ENCODE measurements at places on chromosomes 3 and 15.

- no peak for DNase-seq
Observed at GRCh38 chr3:117537949-117538348, 828.4 kb downstream of the TUSC7 start.

DNA sequence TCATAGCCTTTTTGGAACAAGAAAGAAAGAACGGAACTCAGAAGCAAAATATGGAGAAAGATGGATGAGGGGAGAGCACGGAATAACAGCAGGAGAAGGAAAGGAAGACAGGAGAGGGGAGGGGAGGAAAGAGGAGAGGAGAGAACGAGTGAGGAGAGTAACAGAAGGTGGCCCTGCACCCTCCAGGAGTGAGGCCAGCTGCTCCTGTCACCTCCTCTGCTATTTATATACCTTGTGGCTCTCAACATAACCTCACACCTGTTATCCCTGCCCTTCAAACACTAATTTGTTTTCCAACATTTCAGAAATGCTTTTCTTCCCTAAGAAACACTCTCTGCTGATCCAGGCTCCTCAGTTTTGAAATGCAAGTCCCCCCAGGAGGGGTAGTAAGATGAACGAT, 53.4 kb upstream of the ATP2B2 start:
- DNase-seq = no peak

GRCh38 chr3:19540464-19540863, 392.2 kb downstream of the KCNH8 start:
- no peak for DNase-seq

DNA sequence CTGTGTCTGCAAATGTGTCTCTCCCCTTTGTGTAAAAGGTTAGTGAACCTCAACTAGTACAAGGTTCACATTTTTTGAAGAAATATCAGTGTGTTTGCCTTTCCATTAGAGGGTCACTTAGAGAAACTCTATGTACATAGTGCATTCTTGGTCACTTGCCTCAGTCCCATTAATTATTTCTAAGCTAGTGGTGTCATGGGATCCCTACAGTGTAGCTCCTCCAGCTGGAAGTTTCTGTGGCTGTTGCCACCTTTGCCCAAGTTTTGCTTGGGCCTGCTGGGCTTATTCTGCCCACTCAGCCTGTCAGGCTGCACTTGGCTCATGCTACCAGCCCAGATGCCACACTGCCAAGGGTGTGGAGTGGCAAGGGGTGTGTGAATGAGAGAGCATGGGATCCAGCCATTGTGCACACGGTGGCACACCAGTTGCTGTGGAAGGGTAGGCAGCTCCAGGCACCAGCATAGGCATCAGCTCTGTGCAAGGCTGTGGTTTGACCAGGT, 161.7 kb downstream of the ARPP21 start:
- DNase-seq = no peak

DNA sequence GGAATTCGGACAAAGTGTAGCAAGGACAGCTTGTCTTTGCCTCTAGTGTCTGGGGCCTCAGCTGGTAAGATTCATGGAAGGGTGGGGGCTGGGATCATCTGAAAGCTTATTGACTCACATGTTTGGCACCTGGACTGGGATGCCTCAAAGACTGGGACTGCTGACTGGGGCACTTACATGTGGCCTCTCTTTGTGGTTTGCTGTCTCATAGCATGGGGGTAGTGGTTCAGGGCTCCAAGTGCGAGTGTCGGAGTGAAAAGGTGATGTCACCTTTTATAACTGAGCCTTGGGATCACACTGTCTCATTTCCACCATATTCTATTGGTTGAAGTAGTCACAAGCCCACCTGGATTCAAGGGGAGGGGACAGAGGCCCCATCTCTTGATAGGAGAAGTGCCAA, 6.8 kb downstream of the MFSD1 start:
- DNase-seq = no peak

DNA sequence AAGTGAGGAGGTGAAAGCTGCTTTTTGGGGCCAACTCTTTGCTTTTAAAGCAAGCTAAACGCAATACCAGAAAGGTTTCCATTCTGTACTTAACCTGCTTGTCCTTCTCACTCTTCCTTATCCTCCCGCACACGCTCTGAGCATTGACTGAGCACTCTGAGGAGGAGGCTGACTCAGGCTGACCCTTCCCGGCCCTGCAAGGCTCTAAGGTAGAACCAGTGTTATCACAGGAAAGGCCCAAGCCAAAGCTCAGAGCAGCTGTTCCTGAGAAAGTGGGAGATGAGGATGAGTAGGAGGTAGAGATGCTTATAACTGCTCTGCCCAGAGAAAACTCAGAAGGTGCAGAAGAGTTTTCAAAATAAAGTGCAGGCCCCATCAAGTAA, 2.3 kb downstream of the B3GNT5 start:
- DNase-seq = no peak
